ENCODE measurements at places on chromosomes 11 and 22.
A peak's percentile ranks its signal among the peaks of the same experiment; 100 is the strongest.

- peaks cover 20% of the 10 kb centered on the region for H3K36me3 ChIP-seq
- 0 out of 2 replicates have a peak, but pooled peaks cover 2% of the 10 kb centered on the region for H3K27me3 ChIP-seq
- H3K27ac ChIP-seq: peak overlapping the region; percentile 77
- H3K4me3 ChIP-seq: peak overlapping the region; percentile 95
Observed at GRCh38 chr11:71446942-71447688, 1.1 kb downstream of the DHCR7 start.

DNA sequence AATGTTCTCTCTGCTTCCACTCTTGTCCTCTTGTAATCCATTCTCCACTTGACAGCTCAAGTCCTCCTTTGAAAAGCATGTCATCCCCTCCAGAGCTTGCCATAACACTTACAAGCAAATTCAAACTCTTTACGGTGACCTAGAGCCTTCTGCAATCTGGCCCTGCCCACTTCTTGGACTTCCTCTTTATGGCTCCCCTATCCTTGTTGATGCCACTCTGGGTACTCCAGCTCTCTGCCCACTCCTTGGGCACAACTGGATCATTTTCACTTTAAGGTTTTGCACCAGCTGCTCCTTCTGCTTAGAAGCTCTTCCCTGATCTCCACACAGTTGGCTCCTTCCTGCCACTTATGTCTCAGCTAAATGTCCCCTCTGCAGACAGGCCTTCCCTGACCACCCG is 217.9 kb downstream of the DSCAML1 start:
- H3K36me3 ChIP-seq: no peaks in the 10 kb centered on the region
- H3K4me3 ChIP-seq: no peak overlapping the region
- H3K4me1 ChIP-seq: peaks cover 11% of the 10 kb centered on the region
- DNase-seq: no peak
- H3K27me3 ChIP-seq: peaks cover 35% of the 10 kb centered on the region

DNA sequence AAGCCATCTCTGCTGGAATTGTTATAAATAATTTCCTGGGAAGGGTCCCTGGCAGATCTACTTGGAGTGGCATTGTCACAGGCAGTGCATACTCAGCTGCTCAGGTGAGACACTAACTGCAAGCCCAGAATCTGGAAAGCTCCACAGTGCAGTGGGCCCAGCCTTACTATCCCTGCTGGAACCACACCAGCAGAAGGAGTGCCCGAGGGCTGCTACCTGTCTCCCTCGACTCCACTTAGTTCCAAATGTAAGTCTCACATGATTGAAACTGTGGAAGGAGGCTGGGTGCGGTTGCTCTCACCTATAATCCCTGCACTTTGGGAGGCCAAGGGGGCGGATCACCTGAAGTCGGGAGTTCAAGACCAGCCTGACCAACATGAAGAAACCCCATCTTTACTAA is 14.3 kb upstream of the SYVN1 start:
- DNase-seq: no peak
- no peaks in the 10 kb centered on the region for H3K36me3 ChIP-seq
- H3K4me3 ChIP-seq: no peak overlapping the region
- peaks cover 20% of the 10 kb centered on the region for H3K27me3 ChIP-seq
- H3K4me1 ChIP-seq: peaks cover 36% of the 10 kb centered on the region

DNA sequence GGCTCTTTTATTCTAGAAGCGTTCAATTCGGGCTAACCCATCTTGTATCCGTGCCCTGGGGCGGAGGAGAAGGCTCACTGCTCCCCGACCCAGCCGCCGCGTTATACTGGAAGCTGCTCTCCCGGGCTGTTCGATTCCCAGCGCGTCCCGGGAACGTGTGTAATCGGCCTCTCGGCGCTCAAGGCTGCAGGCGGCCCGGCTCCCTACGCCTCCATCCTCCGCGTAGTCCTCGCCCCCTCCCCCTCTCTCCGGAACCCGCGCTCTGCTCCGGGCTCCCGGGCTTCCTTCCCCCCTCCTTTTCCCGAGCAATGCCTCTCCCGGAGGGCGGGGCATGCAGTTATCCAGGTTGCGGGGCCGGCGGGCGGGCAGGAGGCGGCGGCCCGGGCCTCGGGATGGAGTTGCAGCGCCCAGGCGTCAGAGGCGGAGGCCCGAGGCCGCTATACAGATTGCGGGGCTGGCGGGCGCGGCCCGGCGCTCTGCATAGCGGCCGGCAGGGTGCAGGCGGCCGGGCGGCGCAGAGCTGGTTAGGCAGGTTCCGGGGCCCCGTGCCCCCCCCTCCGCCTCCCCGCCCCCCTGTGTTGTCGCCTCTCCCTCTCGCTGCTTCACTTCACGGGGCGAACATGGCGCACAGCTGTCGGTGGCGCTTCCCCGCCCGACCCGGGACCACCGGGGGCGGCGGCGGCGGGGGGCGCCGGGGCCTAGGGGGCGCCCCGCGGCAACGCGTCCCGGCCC is at the start of gene KMT2A:
Gene KMT2A, plus strand, starts transcription at position 600 of the 732 bp plus-strand sequence. Its CDS starts 21 bp downstream, at position 621.
- H3K36me3 ChIP-seq: no peaks in the 10 kb centered on the region
- peaks cover 1% of the 10 kb centered on the region for H3K27me3 ChIP-seq
- H3K27ac ChIP-seq: peak within 1 kb of the TSS; percentile 91
- DNase-seq: peak; percentile 97

GRCh38 chr11:66366844-66367477 is 4.6 kb downstream of the SLC29A2 start:
- no peak overlapping the region for H3K27ac ChIP-seq
- no peak for DNase-seq
- H3K4me3 ChIP-seq: no peak overlapping the region

- peak overlapping the region; percentile 46 for H3K27ac ChIP-seq
- H3K4me3 ChIP-seq: no peak overlapping the region
- no peaks in the 10 kb centered on the region for H3K27me3 ChIP-seq
- H3K36me3 ChIP-seq: peaks cover under 1% of the 10 kb centered on the region
Observed at GRCh38 chr22:29784451-29785361, 17.5 kb downstream of the UQCR10 start.

- H3K27ac ChIP-seq: no peak overlapping the region
- H3K4me1 ChIP-seq: no peaks in the 10 kb centered on the region
- H3K4me3 ChIP-seq: no peak overlapping the region
- H3K36me3 ChIP-seq: no peaks in the 10 kb centered on the region
- no peak for DNase-seq
Observed at GRCh38 chr11:11253497-11253896, 99.6 kb downstream of the CSNK2A3 start.

DNA sequence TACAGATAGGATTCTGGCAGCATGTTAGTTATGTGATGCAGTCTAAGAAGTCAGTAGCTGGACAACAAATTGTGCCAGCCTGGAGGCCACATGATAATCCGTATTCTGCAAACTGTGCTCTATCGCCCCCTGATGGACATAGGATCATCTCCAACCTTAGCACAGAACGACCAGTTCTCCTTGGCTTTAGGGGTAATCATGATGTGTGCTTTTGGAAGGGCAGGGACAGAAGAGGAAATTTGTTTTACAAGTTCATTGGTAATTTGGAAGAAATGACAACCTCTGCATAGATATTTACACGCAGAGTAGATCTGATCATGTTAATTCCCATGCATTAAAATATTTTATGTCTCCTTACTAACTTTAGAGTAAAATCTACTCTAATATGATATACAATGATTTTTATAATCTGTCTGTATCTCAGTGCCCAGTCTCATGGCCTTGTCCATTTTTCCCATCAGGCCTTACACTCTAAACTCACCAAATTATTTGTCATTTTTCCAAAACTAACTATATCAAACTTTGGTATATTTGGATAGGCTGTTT is 12.1 kb downstream of the OR10D3 start:
- H3K36me3 ChIP-seq: no peaks in the 10 kb centered on the region
- peak; percentile 21 for DNase-seq
- peaks cover 2% of the 10 kb centered on the region for H3K27me3 ChIP-seq
- H3K4me1 ChIP-seq: no peaks in the 10 kb centered on the region
- H3K4me3 ChIP-seq: no peak overlapping the region

DNA sequence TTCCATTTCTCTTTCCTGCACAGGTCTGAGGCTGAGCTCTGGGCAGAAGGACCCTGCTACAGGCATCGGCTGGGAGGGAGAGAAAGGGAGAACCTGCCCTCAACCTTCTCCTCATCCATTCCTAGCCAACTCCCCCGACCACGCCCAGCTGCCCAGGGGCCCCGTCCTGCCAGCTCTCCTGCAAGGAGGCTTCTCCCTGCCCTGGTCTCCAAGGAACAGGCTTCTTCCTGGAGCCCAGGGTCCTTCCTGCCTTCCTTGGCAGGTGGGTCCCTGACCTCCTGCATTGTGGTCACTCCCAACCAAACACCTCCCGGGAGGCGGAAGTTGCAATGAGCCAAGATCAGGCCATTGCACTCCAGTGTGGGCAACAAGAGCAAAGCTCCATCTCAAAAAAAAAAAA is 12.5 kb upstream of the HMOX1 start:
- H3K4me1 ChIP-seq: peaks cover 46% of the 10 kb centered on the region
- DNase-seq: no peak
- H3K4me3 ChIP-seq: no peak overlapping the region
- H3K27ac ChIP-seq: no peak overlapping the region

GRCh38 chr11:29679996-29680395 is 336.8 kb downstream of the KCNA4 start:
- H3K27ac ChIP-seq: no peak overlapping the region
- no peaks in the 10 kb centered on the region for H3K4me1 ChIP-seq
- DNase-seq: no peak
- no peaks in the 10 kb centered on the region for H3K36me3 ChIP-seq
- no peaks in the 10 kb centered on the region for H3K27me3 ChIP-seq
- H3K4me3 ChIP-seq: no peak overlapping the region

DNA sequence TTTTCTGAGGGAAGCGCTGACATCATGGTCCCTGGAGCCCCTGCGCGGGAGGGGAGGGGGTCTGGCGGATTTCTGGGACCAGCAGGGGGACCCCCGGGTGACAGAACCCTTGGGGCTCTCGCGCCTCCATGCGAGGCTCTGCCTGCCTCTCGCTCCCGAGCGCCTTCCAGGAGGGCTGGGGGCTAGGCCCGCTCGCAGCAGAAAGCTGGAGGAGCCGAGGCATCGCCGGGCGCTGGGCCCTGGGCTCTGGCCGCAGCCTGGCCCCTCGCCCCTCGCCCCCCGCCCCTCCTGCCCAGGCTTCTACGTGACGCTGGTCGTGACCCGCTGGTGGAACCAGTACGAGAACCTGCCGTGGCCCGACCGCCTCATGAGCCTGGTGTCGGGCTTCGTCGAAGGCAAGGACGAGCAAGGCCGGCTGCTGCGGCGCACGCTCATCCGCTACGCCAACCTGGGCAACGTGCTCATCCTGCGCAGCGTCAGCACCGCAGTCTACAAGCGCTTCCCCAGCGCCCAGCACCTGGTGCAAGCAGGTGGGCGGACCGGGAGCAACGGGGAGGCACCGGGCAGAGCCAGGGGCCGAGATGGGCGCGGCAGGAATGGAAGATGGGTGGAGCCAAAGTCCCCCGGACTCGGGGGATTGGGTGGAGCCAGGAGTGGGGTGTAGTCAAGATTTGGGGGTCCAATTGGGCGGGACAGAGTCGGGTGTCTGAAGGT is 5.4 kb downstream of the BEST1 start:
- no peaks in the 10 kb centered on the region for H3K36me3 ChIP-seq
- no peak for DNase-seq
- peak overlapping the region; percentile 71 for H3K4me3 ChIP-seq
- H3K4me1 ChIP-seq: peaks cover 13% of the 10 kb centered on the region

- DNase-seq: no peak
- no peak overlapping the region for H3K27ac ChIP-seq
- no peak overlapping the region for H3K4me3 ChIP-seq
Observed at GRCh38 chr11:100663583-100663982, 23.5 kb upstream of the ARHGAP42 start.

GRCh38 chr11:74783241-74783871 is 34.7 kb downstream of the RNF169 start:
- H3K27ac ChIP-seq: peak overlapping the region; percentile 91
- H3K27me3 ChIP-seq: no peaks in the 10 kb centered on the region
- no peaks in the 10 kb centered on the region for H3K36me3 ChIP-seq
- peaks cover 7% of the 10 kb centered on the region for H3K4me1 ChIP-seq
- H3K4me3 ChIP-seq: peak overlapping the region; percentile 78

- peaks cover 14% of the 10 kb centered on the region for H3K27me3 ChIP-seq
- H3K4me1 ChIP-seq: no peaks in the 10 kb centered on the region
- no peaks in the 10 kb centered on the region for H3K36me3 ChIP-seq
Observed at GRCh38 chr11:2471804-2472096, 26.9 kb downstream of the KCNQ1 start.

GRCh38 chr11:93188726-93189125 is 9.1 kb downstream of the SLC36A4 start:
- H3K4me3 ChIP-seq: no peak overlapping the region
- H3K27me3 ChIP-seq: no peaks in the 10 kb centered on the region
- H3K4me1 ChIP-seq: no peaks in the 10 kb centered on the region
- no peak for DNase-seq
- H3K36me3 ChIP-seq: peaks cover 14% of the 10 kb centered on the region

GRCh38 chr11:44753961-44754645 is 27.3 kb downstream of the TSPAN18 start:
- no peaks in the 10 kb centered on the region for H3K4me1 ChIP-seq
- H3K27me3 ChIP-seq: peaks cover 36% of the 10 kb centered on the region
- DNase-seq: no peak
- H3K36me3 ChIP-seq: no peaks in the 10 kb centered on the region

- no peak overlapping the region for H3K4me3 ChIP-seq
- peak overlapping the region; percentile 49 for H3K27ac ChIP-seq
- peaks cover 17% of the 10 kb centered on the region for H3K36me3 ChIP-seq
- peaks cover 34% of the 10 kb centered on the region for H3K4me1 ChIP-seq
- peak; percentile 17 for DNase-seq
Observed at GRCh38 chr11:130725421-130726233, 190.7 kb downstream of the SNX19 start.

DNA sequence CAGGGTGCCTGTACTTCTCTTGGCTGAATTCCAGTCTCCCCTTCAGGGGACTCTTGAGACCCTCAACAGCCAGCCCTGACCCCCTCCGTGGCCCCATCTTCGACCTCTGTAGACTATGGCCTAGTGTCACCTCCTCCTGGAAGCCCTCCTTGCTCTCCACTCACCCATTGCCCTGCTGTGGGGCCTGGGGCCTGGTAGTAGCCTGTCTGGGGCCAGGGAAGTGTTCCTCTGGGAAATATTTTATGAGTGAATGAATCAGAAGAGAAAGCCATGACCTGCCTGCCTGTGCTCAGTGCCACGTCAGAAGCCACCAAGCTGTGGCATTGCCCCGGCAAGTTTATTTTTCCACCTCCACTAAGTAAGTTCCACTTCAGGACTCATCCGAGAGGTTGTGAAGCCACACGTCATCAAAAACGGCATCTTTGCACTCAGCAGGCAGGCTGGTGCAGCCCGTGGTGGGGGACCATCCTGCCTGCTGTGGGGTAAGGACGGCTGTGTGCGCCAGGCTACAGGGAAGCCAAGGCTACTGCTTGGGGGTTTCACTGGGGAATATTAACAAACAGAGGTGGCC is 59.6 kb upstream of the PPARA start:
- peaks cover 76% of the 10 kb centered on the region for H3K4me1 ChIP-seq
- DNase-seq: peak; percentile 50
- peaks cover 49% of the 10 kb centered on the region for H3K36me3 ChIP-seq
- peak overlapping the region; percentile 63 for H3K4me3 ChIP-seq
- peak overlapping the region; percentile 96 for H3K27ac ChIP-seq

DNA sequence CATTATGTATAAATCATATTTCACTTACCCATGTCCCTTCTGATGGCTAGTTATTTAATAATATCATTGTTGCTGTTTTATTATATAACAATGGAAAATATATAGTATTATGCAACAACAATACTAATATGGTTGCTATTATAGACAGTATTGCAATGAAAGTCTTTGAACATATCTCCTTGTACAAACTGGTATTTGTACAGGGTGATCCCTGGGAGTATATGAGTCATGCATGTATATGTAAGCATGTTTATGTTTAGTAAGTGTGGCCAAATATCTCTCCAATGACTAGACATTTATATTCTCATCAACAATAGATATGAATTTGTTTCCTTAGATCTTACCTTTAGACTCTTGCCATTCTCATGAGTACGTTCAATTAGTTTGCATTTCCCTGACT is 55.9 kb downstream of the KCNC1 start:
- H3K27me3 ChIP-seq: peaks cover 3% of the 10 kb centered on the region
- no peaks in the 10 kb centered on the region for H3K36me3 ChIP-seq
- H3K27ac ChIP-seq: no peak overlapping the region
- H3K4me1 ChIP-seq: peaks cover 35% of the 10 kb centered on the region
- no peak overlapping the region for H3K4me3 ChIP-seq
- peak; percentile 52 for DNase-seq

Measured in HFFc6 (cell line).